ENCODE measurements at places on chromosomes 7 and 10. TPM values are rescaled to one million over a fixed set of nuclear protein-coding genes. Genes with fewer than 3 reads are reported as not detected.
A peak's percentile ranks its signal among the peaks of the same experiment; 100 is the strongest.

- no peaks in the 10 kb centered on the region for H3K36me3 ChIP-seq
- H3K27ac ChIP-seq, result no peak overlapping the region
- no peaks in the 10 kb centered on the region for H3K4me1 ChIP-seq
Observed at GRCh38 chr7:25006276-25006675, 26.3 kb upstream of the OSBPL3 start.

GRCh38 chr7:27347276-27347640 lies 104.7 kb downstream of the EVX1 start:
- H3K27ac ChIP-seq, result peak overlapping the region; percentile 31
- H3K36me3 ChIP-seq, result no peaks in the 10 kb centered on the region
- peaks cover 26% of the 10 kb centered on the region for H3K4me1 ChIP-seq
- no peaks in the 10 kb centered on the region for H3K27me3 ChIP-seq

- H3K27me3 ChIP-seq, result no peaks in the 10 kb centered on the region
- H3K4me1 ChIP-seq, result peaks cover 5% of the 10 kb centered on the region
- DNase-seq, result no peak
- H3K27ac ChIP-seq, result no peak overlapping the region
Observed at GRCh38 chr10:77256346-77256745, 381.3 kb downstream of the KCNMA1 start.

DNA sequence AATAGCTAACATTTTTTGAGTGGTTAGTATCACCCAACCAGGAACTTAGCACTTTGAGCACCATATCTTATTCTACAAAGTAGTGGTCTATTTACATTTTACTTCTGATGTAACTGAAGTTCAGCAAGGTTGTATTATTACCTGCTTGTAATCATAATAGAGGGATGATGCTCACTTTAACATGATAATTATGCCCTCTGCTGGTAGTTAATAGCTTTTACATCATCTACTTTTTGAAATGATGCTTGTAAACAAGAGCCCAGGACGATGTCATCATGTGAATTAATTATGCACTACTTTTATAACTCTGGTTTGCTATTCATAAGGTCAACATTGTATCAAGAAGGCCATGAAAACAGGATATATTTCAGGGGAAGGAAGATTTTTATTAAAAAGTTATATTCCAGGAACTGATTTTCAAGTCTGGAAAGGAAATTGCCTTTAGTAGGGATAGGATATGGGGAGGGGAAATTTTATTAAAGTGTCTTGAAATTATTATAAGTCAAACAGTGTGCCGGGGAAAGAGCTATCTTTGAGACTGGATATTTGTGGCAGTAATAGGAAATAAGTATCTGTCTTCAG lies 80.3 kb upstream of the SCIN start:
- H3K4me3 ChIP-seq, result no peak overlapping the region
- DNase-seq, result no peak
- H3K27me3 ChIP-seq, result no peaks in the 10 kb centered on the region
- no peaks in the 10 kb centered on the region for H3K4me1 ChIP-seq
- H3K27ac ChIP-seq, result no peak overlapping the region
- no peaks in the 10 kb centered on the region for H3K36me3 ChIP-seq

- no peak for DNase-seq
- no peaks in the 10 kb centered on the region for H3K36me3 ChIP-seq
- no peak overlapping the region for H3K4me3 ChIP-seq
- H3K27me3 ChIP-seq, result no peaks in the 10 kb centered on the region
Observed at GRCh38 chr7:118757066-118757465, 532.6 kb downstream of the ANKRD7 start.

DNA sequence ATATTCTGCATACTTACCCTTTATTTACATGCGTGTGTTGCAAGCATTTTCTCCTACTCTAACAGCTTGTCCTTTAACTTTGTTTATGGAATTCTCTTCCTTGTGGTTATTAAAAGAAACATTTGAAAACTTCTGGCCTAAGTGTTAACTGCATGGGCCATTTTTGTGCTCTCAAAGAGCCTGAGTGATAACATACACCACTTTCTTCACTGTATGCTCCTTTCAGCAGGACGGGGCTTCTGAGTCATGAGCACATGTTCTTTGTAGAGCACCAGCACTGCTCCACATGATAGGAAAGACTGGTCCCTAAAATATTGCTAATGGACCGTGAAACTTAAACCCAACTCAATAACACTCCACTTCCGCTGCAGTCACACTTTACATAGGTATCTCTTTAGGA lies 1093.6 kb upstream of the GHITM start:
- no peaks in the 10 kb centered on the region for H3K36me3 ChIP-seq
- no peaks in the 10 kb centered on the region for H3K4me1 ChIP-seq
- H3K27me3 ChIP-seq, result no peaks in the 10 kb centered on the region
- no peak overlapping the region for H3K27ac ChIP-seq
- DNase-seq, result no peak
- no peak overlapping the region for H3K4me3 ChIP-seq

DNA sequence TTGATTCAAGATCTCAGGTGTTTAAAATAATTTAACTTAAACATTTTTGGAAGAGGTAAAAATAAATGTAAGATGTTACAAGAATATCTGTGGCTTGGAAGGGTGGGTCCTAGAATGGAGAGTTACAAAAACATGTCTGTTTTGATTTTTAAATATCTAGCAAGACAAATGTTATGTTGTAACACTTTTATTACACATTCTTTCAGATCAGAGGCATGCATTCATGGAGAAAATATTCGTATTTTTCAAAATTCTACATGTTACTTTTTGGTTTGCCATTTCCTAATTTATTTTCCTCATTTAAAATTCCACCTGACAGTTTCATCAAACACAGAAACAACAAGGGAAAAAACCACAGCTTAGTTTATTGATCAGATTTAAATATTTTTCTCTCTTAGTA lies 10.0 kb downstream of the WBP1L start:
- H3K36me3 ChIP-seq, result no peaks in the 10 kb centered on the region
- no peaks in the 10 kb centered on the region for H3K27me3 ChIP-seq
- DNase-seq, result no peak
- peaks cover 24% of the 10 kb centered on the region for H3K4me1 ChIP-seq
- H3K27ac ChIP-seq, result peak overlapping the region; percentile 78
- H3K4me3 ChIP-seq, result no peak overlapping the region

GRCh38 chr7:37467002-37467401 lies 18.3 kb upstream of the ELMO1 start:
- H3K4me1 ChIP-seq, result no peaks in the 10 kb centered on the region
- no peak overlapping the region for H3K4me3 ChIP-seq

DNA sequence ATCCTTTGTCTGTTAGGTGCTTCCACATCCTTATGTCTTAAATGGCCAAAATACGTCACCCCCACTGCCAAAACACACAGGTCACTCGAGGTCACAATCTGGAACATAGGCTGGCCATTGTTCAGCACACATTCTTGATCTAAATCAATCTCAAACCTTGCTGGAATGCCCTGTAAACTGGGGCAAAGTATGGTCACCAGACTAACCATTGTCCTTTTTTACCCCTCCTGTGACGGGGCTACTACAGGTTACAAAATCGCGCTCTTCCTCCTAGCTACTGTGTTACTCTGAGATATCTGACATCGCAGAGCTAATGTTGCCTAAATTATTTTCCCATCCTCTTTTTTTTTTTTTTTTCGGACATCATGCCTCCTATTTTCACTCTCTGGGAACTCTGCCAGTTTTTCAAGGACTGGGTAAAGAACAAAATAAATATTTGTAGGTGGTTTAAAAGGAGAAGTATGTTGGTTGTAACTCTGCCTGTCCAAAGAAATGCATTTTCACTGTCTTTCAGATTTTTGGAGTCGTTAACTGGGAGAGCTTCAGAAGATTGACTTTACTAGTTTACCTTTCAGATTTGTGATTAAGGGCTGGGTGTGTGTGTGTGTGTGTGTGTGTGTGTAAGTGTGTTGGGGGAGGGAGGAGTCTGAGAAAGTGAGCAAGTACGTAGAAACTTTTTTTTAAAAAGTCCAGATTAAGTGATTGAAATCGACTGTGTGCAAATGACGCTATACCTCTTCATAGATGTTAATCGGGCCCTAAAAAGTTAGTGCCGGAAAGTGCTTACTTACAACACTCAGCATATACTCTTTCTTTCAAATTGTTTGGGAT lies 942 bp upstream of the KIAA1217 start:
- H3K27ac ChIP-seq, result peak overlapping the region; percentile 89
- peak; percentile 27 for DNase-seq
- H3K36me3 ChIP-seq, result no peaks in the 10 kb centered on the region
- peak overlapping the region; percentile 58 for H3K4me3 ChIP-seq

GRCh38 chr10:68231106-68231816 lies 652 bp downstream of the ATOH7 start:
- H3K4me3 ChIP-seq, result peak overlapping the region; percentile 51
- peak overlapping the region; percentile 78 for H3K27ac ChIP-seq

DNA sequence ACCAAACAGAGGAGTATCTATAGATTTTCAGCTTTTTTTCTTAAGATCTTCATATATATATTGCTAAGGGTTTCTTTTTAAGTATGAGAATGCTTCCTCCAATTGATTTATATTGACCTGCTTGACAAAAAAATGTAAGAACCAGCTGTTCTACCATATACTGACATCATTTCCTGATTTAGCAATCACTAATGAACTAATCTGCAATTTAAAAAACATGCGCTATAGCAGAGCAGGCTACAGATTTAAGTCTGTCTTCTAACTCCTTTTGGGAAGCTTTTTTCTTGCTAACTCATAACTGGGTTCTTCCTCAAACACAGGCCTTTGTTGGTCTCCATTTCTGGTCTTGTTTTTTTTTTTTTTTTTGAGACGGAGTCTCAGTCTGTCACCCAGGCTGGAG lies 33.2 kb downstream of the ABCC2 start:
- H3K27me3 ChIP-seq, result no peaks in the 10 kb centered on the region
- no peak for DNase-seq
- no peak overlapping the region for H3K4me3 ChIP-seq
- H3K4me1 ChIP-seq, result no peaks in the 10 kb centered on the region

- H3K4me3 ChIP-seq, result no peak overlapping the region
- no peaks in the 10 kb centered on the region for H3K27me3 ChIP-seq
- no peak for DNase-seq
- no peaks in the 10 kb centered on the region for H3K4me1 ChIP-seq
- no peak overlapping the region for H3K27ac ChIP-seq
- no peaks in the 10 kb centered on the region for H3K36me3 ChIP-seq
Observed at GRCh38 chr10:70125918-70126552, 6.6 kb downstream of the AIFM2 start.

GRCh38 chr10:119516381-119517234 lies 25.9 kb downstream of the RGS10 start:
- H3K27me3 ChIP-seq, result no peaks in the 10 kb centered on the region
- H3K4me1 ChIP-seq, result no peaks in the 10 kb centered on the region
- H3K4me3 ChIP-seq, result no peak overlapping the region
- H3K36me3 ChIP-seq, result no peaks in the 10 kb centered on the region
- DNase-seq, result peak; percentile 49
- H3K27ac ChIP-seq, result peak overlapping the region; percentile 64

DNA sequence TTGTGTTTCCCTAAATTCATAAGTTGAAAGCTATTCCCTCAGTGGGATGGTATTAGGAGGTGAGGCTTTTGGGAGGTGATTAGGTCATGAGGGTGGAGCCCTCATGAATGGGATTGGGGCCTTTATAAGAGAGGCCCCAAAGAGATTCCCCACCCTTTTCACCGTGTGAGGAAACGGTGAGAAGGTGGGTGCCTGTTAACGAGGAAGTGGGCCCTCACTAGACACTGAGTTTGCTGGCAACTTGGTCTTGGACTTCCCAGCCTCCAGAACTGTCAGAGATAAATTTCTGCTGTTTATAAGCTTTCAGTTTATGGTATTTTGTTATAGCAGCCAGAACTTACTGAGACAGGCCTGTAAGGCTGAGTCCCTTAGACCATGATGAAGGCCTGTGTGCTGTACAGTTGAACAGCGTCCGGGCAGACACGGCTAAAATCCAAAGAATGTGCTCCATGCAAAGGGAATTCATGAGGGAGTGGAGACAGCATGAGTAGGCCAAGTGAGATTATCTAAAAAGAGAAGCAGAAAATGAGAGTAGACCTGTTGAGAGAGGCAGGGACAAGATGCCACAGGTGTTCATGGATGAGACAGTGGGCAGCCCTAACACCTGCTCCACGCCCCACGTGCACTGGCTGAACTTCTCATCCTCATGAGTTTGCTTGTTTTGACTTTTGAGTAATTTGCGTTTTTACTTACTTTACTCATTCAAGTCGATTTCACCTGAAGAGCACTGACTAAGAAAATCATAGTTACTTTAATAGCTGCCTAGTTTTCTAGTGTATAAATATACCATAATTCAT lies 66.9 kb upstream of the SFMBT2 start:
- H3K36me3 ChIP-seq, result no peaks in the 10 kb centered on the region
- no peaks in the 10 kb centered on the region for H3K27me3 ChIP-seq
- H3K4me1 ChIP-seq, result peaks cover 13% of the 10 kb centered on the region
- H3K4me3 ChIP-seq, result no peak overlapping the region
- peak; percentile 57 for DNase-seq

DNA sequence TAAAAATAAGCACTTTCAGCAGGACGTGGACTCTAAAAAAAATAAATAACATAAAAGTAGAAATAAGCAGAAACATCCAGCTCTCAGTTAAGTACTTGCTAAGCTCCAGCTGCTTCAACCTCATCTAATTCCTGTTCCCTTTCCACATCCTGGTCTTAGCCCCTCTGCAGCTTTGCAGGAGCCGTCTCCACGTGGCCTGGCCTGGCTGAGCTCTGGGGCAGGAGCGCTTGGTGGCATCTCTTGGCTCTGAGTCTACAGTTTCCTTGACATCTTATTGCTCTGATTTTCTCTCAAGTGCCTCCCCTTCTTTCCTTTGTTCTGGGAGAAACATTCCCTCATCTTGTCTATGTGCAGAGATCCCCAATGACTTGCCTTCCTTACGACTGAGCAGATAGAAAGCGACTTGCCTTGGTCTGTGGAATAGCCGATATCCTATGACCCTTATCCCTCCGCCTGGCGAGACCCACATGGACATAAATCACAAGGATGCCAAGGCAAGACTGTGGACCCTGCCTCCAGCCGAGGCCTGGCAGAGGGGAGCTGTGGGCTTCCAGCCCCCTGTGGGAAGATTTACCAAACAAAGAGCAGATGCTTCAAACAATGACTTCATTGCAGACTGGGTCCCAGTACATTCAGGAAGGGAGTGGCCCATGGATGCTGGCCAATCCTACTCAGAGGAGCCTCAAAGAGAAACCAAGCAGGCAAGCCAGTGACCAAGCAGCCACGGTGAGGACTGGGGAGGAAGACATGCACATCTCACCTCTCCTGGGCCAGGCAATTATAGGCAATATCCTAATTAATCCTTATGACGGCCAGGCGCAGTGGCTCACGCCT lies 61.9 kb downstream of the SPOCK2 start:
- peaks cover 26% of the 10 kb centered on the region for H3K4me1 ChIP-seq
- peak overlapping the region; percentile 72 for H3K27ac ChIP-seq
- no peaks in the 10 kb centered on the region for H3K27me3 ChIP-seq
- H3K36me3 ChIP-seq, result no peaks in the 10 kb centered on the region
- H3K4me3 ChIP-seq, result no peak overlapping the region

DNA sequence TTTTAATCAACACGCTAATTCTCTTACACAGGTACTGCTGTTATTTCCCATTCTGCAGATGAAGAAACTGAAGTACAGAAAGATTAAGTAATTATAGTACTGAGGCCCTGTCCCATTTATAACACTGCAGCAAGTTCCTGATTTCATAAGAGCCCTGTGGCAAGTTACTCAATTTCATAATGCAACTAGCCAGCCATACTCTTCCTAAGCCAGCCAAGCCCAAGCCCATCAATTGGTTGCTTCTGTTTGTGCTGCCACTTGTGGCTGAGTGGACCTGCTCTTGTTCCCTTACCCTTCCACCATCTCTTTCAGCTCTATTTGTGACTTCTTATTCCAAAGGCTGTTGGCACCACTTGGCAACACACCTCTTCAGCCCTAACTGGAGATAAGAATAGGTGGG lies 19.7 kb upstream of the PRPF18 start:
- H3K27me3 ChIP-seq, result no peaks in the 10 kb centered on the region
- H3K4me3 ChIP-seq, result no peak overlapping the region
- no peaks in the 10 kb centered on the region for H3K4me1 ChIP-seq
- no peaks in the 10 kb centered on the region for H3K36me3 ChIP-seq

The RBP3 gene
- not detected for total RNA-seq

The LRRC17 gene
- 1.4 TPM for total RNA-seq

The IL6 gene
- 1.9 TPM for total RNA-seq

Measured in transverse colon (tissue), 4 donors.